GM12865 (cell line): ENCODE measurements at places on chromosomes 7 and 10.

DNA sequence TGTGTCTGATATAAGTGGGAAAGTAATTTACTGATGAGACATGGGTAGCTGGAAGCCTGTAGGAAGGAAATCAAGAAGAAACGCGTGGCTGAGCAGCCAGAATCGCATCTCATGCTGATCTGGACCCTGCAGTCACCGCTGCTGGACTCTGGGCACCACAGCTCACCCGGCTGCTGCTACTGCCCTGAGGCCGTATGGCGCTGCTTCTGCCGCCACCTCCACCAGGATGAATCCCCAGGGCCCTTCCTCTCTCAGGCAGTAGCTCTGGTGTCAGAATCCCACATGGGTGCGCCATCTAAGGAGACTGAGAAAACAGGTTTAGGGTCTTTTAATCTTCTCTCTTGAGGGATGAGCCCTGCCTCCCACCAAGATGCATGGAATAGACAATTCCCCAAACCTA, 70.3 kb upstream of the AGK start:
- DNase-seq: no peak

GRCh38 chr10:123100030-123100762, 35.6 kb upstream of the HMX3 start:
- no peak for DNase-seq

- DNase-seq: no peak
These were observed 9.4 kb upstream of the ADO start for GRCh38 chr10:62795100-62795499.

DNA sequence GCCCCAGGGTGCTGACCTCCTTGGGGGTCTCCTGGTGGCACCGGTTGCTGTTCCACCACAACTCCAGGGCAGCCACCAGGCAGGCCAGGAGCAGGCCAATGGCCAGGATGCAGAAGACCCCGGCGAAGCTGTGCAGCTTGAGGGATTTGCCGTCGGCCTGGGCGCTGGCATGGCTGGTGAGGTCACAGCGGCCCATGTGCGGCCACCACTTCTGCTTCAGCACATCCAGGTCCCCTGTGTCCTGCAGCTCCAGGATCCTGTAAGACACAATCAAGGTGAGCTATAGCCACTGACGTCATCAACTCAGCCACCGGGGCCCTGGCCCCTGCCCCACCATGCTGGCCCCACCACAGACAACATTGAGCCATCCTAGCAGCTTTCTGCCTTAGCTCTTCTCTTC, 753.2 kb downstream of the GRID1 start:
- no peak for DNase-seq

DNA sequence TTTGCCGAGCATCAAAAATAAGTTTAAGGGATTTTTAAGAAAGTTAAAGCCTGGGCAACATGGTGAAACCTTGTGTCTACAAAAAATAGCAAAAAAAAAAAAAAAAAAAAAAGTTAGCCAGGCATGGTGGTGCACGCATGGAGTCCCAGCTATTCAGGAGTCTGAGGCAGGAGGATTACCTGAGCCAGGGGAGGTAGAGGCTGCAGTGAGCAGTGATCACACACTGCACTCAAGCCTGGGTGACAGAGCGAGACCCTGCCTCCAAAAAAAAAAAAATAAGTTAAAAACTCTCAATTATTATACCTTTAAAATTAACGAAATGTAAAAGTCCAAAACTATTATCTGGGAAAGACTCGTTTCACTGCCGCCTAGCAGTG, 35.0 kb upstream of the DAGLB start:
- no peak for DNase-seq

DNA sequence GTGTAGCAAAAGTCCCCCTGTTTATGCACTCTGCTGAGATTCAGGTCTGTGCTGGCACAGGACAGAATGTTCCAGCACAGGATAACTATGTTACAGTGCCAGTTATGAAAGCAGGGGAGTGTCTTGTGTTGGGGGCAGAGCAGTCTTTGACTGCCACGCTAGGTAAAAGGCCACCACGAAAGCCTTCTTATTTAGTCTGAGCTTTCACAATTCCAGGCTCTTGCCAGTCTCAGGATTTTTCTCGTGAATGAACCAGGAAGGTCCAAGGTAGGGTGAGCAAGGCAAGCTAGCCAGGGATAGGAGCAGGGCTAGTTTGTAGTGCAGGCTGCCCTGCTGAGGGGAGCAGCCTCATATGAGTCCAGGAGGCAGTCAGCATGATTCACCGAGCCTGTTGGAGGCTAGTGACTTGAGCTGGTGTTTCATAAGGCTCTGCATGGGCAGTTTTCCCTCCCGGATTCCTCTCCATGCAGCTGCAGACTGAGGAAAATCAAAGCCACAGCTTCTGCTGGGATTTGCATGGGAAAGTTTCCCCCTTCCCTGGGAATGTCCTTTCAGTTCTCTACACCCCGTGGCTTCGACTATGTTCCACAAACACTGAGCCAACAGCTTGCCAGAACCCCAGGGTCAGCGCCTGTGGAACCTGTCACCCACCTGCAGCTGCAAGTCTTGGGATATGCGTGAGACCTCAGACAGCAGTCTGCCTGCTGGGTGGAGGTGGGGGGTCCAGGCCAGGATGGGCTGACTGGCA, 112.3 kb downstream of the JCAD start:
- DNase-seq: no peak

- peak; percentile 9 for DNase-seq
These were observed 14.8 kb downstream of the NFE2L3 start for GRCh38 chr7:26166684-26167266.

GRCh38 chr10:16995867-16996529, 133.6 kb downstream of the CUBN start:
- no peak for DNase-seq

DNA sequence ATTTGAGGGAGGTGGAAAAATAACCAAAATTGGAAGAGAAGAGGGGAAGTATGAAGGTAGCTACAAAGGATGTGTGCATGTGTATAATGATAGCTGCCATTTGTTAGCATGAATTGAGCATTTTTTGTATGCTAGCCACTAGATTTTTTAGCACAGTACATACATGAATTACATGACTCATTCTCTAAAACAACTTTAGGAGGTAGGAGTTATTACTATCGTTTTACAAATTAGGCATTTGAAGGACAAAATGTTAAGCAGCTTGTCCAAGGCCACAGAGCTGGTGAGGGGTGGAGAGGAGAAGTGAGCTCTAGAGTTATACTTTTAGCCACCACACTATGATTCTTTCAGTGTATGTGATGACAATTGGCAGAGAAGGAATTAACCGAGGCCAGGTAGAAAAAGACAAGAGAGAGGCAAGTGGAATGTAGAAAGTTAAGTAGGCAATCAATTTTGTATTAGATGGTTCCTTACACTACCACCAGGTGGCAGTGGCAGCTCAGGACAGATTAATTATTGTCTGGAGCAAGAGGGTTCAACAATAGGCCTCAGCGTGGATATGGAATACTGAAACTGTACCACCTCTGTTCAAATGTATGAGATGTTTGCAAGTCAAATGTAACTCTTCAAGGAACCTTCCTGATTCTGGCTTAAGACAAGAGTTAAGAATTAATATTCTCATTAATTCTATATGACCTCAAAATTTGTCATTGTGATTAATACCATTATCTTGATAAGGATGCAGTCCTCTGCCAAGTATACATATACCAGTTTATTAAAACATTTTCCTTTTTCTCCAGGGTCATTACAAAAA, 128.0 kb downstream of the MBL2 start:
- peak; percentile 41 for DNase-seq

- no peak for DNase-seq
These were observed 59.7 kb downstream of the ZNF365 start for GRCh38 chr10:62433901-62434300.

DNA sequence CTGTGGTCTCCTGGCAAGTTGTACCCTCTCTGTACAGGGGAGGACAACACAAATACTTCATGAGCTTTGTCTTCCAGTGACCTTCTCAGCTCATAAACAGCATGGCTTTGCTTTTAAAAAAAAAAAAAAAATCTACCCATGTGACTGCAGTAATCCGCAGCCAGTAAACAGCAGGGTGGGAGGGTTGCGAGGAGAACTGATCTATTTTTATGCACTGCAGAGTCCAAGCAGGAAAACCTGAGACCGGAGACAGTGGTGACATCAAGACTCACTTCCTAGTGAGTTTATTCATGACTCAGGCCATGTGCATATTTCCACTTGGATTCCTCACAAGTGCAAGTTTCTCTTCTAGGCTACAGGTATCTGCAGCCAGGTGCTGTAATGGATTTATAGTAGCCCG, 127.9 kb downstream of the NRF1 start:
- no peak for DNase-seq

DNA sequence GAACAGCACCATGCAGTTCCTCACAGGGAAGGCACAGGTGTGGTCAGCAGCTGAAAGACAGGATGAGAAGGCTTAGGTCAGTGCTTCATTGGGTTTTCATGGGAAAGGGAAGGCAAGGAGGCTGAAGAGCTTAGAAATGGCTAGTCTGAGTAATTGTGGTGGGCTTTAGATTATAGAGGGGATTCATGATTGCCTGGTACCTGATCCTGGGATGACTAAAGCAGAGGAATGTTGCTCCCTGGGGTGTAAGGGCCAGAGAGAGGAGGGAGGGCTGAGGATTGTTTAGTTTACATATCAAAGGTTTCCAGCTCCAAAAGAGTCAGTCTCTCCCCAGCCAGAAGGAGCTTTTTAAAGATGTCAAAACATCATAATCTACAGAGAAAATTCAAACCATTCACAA, 396.3 kb upstream of the POM121L12 start:
- no peak for DNase-seq

DNA sequence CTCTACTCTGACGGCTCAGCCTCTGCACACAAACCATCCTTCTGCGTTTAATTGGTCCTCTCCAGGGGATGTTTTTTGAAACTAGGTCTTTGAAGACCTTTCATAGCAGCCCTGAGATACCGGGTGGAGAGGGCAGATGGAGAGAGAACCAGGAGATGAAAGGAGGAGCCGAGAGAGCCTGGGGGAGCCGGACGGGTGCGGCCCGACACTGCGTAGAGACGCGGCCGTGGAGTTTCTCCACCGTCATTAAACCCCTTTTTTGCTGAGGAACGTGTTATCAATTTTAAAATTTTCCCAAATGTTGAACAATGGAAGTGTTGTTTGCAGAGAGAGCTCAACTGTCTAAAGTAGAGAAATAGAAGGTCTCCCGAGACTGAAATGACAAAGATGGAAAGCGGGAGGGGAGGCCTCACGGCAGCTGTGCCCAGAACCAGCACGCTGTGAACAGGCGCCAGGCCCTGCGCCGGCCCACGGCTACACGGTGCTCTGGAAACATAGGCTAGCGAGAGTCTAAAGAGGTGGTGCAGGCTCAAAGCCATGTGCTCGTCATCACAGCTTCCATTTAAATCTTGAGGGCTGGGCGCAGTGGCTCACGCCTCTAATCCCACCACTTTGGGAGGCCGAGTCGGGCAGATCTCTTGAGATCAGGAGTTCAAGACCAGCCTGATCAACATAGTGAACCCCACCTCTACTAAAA, 307.0 kb downstream of the PTPRN2 start:
- DNase-seq: no peak

GRCh38 chr10:69214666-69215131, 5.4 kb upstream of the HKDC1 start:
- no peak for DNase-seq

- no peak for DNase-seq
These were observed 39.4 kb downstream of the IGF2BP3 start for GRCh38 chr7:23430893-23431259.

- DNase-seq: peak; percentile 40
These were observed 59.4 kb downstream of the USP6NL start for GRCh38 chr10:11551916-11552602.

DNA sequence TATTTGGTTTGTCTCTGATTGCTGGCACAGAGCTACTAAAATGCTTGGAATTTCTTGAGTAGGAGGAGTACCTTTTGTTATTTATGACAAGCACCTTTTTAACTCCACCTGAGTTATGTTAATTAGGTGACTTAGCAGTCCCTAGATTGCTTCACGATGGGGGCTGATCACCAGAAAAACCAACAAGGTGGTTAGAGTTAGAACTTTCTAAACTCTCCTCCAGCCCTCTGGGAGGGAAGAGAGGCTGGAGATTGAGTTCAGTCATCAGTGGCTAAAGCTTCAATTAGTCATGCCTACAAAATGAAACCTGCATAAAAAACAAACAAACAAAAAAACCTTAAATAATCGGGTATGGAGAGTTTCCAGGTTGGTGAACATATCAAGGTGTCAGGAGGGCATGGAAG, 23.6 kb upstream of the ING3 start:
- DNase-seq: no peak

DNA sequence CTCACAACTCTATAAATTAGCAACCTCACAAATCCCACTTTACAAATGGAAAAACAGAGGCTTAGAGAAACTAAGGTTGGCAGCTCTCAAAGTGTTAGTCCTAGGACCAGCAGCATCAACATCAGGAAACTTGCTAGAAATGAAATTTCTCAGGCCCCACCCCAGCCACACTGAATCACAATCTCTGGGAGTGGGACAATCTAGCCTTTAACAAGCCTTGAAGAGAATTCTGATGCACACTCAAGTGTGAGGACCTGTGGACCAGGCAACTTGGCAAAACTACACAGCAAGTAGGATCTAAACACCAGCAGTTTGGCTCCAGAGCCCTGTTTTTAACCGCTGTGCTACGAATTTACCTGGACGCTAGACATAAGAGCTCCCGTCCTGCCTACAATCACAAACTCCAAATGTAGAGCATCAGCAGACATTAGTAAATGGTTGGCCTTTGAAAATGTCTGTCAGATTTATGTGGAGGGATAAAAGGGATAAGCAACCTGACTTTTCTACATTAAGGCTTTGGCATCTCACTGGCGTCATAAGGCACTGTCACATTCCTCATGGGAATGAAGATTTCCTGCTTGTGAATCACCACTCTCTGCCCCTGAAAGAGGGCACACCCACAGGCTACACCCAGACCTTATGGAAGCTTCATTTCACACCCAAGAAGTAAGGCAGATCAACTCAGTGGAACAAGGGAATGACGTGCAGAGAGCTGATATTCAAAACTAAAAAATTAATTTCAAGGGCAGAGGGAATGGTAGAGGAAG, 34.5 kb downstream of the PPP1R3C start:
- no peak for DNase-seq

GRCh38 chr7:74481458-74482196, 27.9 kb downstream of the GTF2IRD1 start:
- DNase-seq: no peak

GRCh38 chr10:14528450-14528849, 197.7 kb upstream of the FRMD4A start:
- peak; percentile 23 for DNase-seq

GRCh38 chr7:128167042-128167701, 73.9 kb upstream of the LEP start:
- no peak for DNase-seq

DNA sequence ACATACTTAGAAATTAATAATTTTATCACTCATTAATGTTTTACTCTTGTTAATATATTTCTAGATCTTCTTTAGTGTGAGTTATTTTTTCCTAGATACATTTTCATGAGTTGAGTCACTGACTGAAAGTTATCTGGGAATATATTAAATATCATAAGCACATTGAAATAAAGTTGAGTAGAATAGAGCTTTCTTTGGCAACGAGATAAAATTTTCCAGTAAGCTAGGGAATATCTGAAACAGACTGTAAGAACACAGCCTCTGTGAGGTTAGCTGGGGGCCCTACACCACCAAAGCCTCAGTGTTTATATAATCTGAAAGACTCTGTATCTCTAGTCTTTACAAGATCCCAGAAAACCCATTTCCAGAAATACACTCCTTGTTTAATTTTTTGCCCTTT, 347.8 kb upstream of the PLXDC2 start:
- no peak for DNase-seq
